NCI-H2171 (cell line): ENCODE measurements at places on chromosomes 1 and 21.

DNA sequence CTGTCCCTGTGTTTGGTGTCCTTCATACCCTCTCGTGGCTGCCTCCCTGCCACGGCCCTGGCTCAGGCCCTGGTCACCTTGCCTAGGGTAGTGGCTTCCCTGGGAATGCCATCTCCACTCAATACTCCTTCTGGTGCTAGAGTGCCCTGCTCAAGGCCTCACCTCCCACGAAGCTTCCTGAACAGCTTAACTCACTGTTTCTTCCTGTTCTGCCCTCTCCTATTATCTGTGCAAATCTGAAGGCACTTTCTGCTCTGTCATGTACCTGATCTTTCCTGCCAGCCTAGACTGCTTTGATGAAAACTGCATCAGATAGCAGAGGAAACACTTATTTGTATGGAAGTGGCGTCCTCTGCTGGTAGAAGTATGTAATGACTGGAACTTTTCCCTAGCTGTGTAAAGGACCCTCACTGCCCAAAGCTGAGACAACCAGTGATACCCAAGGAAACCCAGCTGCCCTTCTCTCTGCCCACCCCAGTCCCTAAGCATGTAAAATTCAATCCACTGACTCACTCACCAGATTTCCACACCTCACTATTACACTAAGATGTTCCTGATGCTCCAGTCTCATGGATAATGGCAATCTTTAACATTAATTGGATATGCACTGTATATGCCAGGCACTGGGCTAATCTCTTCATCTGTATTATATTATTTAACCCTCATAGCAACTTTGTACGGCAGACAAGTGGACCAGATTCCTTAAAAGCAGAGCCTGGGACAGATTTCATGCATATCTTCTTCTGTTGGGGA, 36.2 kb upstream of the BTG2 start:
- peak; percentile 58 for DNase-seq

GRCh38 chr1:5967351-5968160, 24.7 kb downstream of the NPHP4 start:
- DNase-seq: no peak

DNA sequence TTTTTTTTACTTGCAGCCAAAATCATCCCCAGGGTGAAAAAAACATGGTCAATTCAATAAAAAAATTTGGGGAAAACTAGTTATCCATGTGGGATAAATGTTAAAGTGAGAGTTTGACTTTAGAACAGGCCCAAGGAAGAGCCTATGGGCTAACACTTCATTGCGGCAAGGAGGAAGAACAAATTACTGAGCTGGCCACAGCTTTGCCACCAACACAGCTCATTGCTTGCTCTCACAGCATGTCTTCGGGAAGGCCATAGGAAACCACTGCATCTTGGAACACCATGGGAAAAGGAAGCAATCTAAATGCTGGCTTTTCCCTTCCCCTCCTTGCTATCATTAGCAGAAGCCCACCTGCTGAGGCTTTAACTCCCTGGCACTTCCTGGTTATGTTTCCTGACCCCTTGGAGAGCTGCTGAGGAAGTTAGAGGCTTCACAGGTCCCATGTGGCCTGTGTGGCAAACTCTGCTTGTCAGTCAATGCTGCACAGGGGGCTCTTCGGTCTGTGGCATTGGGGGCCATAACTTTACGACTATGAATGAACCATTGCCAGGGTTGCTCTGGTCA, 86.0 kb downstream of the SLC25A24 start:
- no peak for DNase-seq

- peak; percentile 53 for DNase-seq
These were observed 202.0 kb downstream of the USH2A start for GRCh38 chr1:216221260-216221700.

DNA sequence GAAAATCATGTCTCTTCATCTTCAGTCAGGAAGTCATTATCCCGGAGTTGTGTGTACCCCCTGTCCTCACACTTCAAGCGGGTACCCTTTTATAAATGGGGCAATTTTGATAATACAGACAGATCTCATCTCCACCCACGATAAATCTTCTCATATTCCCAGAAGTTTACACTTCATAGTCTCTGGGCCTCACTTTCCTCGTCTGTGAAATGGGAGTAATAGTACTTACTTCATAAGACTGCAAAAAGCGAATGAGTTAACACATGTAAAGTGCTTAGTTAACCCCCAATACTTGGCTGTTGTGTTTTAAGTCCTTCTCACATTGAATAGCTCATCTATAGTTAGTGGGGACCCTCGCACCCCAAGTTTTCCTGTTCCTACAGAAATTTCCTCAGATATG, 820 bp downstream of the NUP210L start:
- DNase-seq: no peak

DNA sequence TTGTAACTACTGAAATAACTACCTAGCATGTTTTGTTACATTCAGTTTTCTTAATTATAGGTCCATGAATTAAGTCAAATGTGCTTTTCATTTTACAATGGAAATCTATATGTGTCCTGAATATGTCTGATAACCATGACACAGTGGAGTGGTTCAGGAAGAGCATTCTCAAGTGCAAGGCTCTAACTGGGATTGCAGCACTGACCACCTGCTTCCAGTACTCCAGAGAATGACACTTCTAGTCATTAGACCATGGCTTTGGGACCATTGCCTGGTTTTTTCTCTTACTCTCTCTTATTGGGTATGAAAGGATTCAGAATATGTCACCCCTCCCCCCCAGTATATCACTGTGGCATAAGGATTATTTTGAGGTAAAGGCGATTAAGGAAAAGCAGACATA, 204.9 kb upstream of the CACYBP start:
- DNase-seq: no peak

GRCh38 chr1:227521782-227522181, 41.6 kb upstream of the ZNF678 start:
- DNase-seq: no peak

DNA sequence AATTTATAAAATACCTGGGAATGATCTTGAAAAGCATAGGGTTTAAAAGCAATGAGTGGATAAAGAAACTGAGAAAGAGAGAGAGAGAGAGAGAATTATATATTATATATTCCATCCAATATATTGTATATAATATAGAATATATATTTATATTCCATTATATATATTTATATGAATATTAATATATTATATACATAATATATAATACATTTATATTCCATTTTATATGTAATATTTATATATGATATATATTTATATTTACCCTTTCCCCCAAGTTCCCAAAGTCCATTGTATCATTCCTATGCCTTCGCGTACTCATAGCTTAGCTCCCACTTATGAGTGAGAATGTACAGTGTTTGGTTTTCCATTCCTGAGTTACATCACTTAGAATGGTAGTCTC, 69.9 kb upstream of the SLC35F3 start:
- no peak for DNase-seq

- DNase-seq: no peak
These were observed 100.4 kb downstream of the ATP5PO start for GRCh38 chr21:33815143-33815707.

DNA sequence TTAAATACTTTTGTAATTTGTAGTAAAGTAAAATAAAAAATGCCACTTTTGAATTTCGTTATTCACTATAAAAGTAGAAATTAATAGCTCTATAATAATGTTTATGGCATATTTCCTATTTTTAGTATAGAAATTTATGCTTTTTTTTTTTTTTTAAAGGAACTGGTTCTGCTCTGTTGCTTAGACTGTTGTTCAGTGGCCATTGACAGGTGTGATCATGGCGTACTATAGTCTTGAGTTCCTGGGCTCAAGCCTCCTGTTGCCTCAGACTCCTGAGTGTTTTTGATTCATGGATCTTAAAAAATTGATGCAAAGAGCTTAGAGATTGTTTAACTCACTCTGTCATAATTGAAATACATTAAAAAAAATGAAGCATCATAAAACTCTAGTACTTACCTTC, 53.6 kb downstream of the RPS6KC1 start:
- no peak for DNase-seq

DNA sequence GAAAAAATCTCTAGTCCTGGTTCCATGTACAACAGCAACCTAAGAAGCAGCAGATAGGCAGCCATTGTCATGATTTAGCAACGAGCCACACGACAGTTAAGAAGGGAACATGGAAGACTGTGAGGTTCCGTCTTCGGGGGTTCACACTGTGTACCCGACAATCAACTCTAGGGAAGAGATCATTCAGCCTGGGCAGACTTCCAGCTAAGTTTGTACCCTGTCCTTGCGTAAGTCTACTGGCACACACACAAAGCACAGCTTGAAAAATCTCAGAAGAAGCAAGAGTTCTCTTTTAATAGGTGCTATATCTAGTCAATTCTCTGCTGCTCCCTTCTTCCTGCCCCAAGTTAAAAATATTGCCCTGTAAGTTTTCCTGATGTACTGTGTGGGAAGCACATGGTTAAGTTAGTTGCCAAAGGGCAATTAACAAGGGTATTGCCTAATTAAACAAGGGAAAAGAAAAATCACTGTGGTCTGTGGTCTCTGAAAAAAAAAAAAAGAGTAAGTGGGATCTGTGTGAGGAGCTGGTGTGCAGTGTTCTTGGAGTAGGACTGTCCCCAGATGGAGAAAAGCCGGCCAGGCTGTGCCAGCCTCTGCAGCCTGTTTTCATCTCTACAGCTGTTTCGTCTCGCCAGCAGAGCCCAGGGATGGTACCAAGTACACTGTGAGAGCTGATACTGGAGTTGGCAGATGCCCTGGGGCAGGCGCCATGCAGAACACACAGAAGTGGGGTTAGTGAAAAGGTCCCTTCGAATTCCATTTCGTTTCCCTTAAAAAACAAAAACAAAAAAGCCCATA, 6.4 kb upstream of the MYBPHL start:
- peak; percentile 29 for DNase-seq

- no peak for DNase-seq
These were observed 448.2 kb upstream of the VAMP3 start for GRCh38 chr1:7322912-7323311.

- no peak for DNase-seq
These were observed 261 bp upstream of the CCDC24 start for GRCh38 chr1:43991200-43991475.

GRCh38 chr1:196209983-196210382, 398.3 kb downstream of the KCNT2 start:
- no peak for DNase-seq

GRCh38 chr1:163959622-163960021, 599.4 kb upstream of the PBX1 start:
- DNase-seq: no peak

DNA sequence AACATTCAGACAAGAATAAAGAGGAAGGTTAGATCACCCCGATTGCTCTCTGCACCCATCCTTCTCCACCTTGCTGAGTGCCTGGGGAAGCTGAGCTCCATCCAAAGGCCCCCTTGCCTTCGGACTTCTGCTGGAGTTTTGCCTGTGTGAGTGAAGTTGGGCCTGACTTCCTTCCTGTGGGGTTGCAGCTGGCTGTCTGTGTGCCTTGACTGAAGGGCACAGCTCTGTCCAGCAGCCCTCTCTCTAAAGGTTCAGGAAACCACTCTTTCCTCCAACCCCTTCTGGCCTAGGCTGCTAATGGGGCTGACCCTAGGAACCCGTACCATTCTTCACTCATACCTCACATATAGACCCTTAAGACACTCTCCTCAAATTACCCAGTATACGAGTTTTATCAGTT, 173.4 kb upstream of the HMCN1 start:
- DNase-seq: no peak

DNA sequence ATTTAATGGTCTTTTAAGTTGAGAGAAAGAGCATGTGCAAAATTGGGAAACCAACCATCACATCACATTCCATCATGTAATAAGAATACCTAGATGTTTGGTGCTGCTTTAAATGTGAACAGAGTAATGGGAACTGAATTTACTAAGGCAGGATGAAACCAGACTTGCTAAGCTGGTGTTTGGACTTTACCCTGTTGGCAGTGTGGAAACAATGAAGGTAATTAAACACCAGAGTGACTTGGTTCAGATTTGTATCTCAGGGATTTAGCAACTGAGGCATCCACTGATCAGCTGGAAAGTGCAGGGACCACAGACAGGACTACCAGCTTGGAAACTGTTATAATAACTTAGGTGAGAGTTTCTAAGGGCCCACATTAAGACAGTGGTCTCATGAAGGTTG, 263.4 kb downstream of the OLFM3 start:
- no peak for DNase-seq

DNA sequence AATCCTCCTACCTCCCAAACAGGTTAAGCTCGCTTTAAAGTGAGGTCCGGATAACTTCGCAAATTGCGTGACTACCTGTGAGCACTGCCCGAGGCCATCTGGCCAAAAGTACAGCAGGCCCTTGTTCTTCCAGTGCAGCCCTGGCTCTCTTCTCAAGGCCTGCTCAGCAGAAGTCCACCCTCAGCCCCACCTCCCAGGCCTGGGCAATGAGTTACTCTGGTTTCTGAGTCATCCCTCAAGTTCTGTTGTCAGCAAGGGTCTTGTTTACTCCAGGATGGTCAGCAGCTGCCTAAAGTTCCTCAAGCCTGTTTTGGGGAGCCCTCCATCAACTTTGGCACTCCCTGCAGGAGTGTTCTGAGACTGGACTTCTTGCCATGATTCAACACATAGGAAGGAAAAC, 101.7 kb downstream of the BCAR3 start:
- DNase-seq: no peak

GRCh38 chr1:166089804-166090203, 77.0 kb downstream of the FAM78B start:
- no peak for DNase-seq

DNA sequence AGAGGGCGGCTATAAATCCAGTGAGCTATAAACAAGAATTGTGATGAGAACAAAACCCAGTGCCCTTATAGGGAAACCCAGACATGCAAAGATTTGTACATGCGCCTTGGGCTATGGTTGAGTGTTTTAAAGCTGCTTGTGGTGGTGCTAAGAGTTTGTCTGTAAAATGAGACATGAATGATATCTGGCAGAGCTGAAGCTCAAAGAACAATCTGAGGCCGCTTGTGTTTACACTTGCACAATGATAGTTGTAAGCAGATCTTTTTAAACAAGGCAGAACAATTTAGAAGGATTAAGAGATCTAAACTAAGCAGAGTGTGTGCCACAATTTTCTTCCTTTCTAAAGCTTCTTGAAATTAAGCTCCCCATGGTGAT, 80.4 kb upstream of the ADAMTS5 start:
- DNase-seq: no peak

- no peak for DNase-seq
These were observed 87.8 kb downstream of the ATP1A1 start for GRCh38 chr1:116460783-116461376.

GRCh38 chr1:231274119-231274825, 33.3 kb downstream of the GNPAT start:
- DNase-seq: no peak

DNA sequence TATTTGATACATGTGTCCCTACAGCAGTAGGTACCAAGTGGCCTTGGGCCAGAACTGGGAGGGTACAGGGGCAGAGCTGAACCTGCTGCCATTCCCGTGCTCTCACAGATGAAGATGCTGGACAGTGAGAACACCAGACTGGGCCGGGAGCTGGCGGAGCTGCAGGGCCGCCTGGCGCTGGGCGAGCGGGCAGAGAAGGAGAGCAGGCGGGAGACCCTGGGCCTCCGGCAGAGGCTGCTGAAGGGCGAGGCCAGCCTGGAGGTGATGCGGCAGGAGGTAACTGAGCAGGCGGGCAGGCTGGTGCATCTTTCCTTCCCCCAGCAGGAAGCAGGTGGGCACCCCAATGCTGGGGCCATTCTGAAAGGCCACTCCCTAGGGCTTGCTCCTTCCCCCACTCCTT, 21.9 kb downstream of the MFAP2 start:
- no peak for DNase-seq
